ENCODE measurements at places on chromosomes 7 and 10.

GRCh38 chr10:1473874-1474273, 263.5 kb downstream of the ADARB2 start:
- no peak for DNase-seq

GRCh38 chr10:132299371-132300336, 8.1 kb downstream of the STK32C start:
- no peak for DNase-seq

GRCh38 chr7:158728911-158729645, 24.5 kb upstream of the NCAPG2 start:
- DNase-seq, result no peak

DNA sequence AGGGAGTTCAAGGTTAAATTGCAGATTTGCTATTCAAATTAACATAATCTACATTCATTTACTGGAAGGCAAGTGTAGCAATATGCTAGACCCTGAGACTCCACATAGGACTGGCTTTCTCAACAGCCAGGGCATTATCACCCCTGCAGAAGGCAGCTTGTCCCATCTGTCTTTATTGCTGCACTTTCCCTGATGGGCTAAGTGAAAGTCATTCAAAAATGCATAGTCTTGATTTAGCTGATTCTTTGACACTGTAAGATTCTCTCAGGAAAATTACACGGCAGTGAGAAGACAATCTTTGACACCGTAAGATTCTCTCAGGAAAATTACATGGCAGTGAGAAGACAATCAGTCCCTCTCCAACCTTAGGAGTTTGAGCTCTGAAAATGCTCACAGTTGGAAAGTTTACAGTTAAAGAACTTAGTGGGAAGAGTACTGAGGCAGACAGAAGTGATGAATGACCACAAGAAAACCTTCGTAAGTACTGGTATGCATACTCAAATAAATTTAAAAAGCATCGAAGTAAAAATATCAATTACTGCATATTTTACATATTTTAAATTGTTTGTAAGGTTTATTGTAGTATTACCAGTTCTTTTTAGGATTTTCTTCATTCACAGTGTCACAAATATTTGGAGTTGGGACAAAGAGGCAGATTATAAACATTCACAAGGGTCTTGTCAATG, 88.9 kb downstream of the RAPGEF5 start:
- DNase-seq, result no peak

- DNase-seq, result no peak
Observed at GRCh38 chr7:112001091-112001826, 204.9 kb downstream of the DOCK4 start.

DNA sequence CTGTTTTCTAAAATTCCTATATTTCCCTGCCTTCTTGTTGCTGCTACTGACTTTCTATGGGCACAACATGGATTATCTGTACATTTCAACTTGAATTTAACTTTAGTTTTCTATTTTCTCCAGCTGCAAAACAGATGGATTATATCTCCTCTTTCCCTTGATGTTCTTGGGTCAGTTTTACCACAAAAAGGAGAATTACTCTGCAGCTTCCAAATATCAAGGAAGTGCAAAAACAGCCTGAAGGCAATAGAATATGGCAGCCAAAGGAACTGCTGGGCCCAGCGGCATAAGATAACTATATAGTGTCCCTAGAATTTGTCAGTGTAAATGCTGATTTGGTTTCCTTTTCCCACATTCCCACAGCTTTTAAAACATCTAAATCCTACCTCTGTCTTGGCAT, 29.1 kb downstream of the CPED1 start:
- no peak for DNase-seq

DNA sequence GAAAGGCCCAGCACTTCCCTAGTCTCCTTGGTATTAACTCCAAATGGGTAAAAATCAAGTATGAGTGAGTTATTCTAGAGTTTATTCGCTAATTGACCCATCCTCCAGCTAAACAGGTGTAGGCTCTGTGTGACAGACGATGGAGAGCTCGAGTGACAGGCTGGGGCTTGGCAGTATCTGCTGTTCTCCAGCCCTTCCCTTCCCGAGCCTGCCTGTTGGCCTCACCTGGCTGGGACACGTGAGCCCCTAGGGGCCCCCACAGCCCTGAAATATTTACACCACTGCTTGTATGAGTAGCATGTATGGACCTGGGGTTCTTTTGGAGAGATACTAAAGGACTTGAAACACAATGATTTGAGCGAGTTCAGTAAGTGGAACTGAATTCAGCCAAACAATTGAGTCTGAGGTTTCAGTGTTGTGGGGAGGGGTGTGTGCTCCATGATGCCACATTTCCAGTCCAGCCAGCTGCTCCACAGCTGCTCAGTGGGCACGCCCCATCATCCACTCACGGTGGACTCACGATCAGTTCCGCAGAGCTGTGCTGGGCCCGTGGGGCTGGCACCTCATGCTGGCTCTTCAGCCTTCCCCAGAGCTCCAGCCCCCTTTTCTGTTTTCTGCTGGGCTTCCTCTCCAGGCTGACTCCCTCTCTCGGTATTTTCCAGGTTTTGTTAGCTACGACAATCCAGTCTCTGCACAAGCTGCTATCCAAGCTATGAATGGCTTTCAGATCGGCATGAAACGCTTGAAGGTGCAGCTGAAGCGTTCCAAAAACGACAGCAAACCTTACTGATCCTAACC, 283.0 kb downstream of the USP6NL start:
- DNase-seq, result no peak

GRCh38 chr10:103627111-103627892, 133.8 kb downstream of the NEURL1 start:
- no peak for DNase-seq

DNA sequence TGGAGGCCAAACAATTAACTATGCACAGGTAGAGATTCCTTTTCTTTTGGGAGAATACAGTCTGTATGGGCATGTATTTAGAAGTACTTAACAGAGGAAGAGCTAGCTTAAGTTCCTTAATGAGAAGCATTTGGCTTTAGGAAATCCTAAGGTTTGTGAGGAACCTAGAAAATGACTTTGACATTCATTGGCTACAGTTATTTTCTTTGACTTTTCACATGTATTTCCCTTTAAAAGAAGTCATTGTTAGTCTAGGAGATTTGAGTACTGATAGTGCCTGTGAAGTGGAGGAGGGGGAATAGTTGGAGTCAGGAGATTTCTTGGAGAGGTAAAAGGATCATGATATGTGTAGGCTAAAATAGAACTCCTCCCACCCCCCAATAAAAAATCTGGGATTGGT, 3.6 kb downstream of the HELLS start:
- no peak for DNase-seq

DNA sequence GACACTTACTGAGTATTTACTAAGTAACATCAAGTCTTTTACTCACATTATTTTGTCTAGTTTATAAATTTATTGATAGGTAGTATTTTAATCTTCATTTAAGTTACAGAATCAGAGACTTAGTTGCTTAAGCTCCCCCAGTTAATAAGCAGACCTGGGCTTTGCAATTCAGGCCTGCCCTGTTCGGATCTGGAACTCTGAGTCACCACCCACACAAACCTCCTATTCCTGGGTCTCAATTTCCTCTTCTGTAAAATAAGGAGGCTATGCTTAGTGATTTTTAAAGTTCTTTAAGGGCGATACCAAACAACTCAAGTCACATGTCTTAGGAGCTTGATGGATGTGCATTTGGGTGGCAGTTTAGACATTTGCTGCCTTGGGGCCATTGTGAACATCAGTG, 3.5 kb upstream of the MGAM start:
- no peak for DNase-seq

DNA sequence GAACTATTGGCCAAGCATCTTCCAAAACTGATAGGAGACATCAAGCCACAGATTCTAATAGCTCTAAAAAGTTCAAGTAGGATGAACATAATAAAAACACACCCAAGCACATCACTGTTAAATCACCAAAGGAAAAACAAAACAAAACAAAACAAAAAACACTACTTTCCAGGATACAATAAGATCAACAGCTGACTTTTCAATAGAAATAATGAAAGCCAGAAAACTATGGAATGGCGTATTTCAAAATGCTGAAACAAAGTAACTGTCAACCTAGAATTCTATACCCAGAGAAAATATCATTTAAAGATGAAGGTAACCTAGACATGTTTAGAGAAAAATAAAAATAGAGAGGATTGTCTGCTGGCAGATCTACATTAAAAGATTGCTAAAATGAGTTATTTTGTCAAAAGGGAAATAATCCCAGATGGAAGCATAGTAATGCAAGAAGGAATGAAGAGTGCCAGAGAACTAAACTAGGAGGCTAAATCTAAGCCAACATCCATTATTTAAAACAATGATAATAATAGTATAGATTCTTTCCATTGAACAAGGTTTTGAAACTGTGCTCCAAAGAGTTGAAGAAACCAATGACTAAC, 13.9 kb downstream of the TUBAL3 start:
- no peak for DNase-seq

DNA sequence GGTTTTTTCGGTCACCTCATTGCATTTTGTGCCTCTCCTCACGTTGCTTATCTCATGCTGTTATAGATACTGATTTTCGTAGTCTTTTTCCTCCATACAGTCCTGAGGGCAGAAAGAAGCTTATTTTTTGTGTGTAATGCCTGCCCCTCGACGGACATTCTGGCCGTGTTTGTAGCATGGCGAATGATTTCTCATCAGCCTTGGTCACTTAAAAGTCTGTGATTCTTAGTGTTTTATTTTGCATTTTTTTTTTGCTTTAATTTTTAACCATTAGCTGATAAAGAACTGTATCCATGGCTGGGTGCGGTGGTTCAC, 469 bp upstream of the NOC3L start:
- no peak for DNase-seq

GRCh38 chr7:37961251-37961650, 40.8 kb downstream of the EPDR1 start:
- no peak for DNase-seq

DNA sequence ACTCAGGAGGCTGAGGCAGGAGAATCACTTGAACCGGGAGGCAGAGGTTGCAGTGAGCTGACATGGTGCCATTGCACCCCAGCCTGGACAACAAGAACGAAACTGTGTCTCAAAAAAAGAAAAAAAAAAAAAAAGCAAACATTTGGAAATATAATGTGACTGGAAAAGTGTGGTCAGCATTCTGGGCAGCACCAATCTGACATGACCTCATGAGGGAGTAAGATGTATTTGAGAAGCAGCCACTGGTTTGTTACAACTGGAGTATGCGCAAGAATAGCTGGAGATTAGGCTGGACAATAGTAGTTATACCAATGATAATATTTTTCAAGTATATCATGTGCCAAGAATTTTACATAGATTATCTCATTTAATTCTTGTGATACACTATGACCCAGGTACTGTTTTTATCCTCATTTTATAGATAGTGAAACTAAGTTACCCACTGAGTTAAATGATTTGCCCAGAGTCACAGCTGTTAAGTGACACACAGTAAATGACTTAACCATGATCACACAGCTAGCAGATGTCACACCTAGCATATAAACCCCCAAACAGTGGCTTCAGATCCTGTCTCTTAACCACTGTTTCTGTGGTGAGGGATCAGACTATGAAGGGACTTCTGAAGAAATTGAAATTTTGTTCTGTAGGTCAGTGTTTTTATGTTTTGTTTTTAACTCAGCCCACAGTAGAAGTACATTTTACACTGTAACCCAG, 11.1 kb downstream of the MCU start:
- no peak for DNase-seq

- peak; percentile 32 for DNase-seq
Observed at GRCh38 chr7:138886501-138886917, 88.5 kb upstream of the ATP6V0A4 start.

DNA sequence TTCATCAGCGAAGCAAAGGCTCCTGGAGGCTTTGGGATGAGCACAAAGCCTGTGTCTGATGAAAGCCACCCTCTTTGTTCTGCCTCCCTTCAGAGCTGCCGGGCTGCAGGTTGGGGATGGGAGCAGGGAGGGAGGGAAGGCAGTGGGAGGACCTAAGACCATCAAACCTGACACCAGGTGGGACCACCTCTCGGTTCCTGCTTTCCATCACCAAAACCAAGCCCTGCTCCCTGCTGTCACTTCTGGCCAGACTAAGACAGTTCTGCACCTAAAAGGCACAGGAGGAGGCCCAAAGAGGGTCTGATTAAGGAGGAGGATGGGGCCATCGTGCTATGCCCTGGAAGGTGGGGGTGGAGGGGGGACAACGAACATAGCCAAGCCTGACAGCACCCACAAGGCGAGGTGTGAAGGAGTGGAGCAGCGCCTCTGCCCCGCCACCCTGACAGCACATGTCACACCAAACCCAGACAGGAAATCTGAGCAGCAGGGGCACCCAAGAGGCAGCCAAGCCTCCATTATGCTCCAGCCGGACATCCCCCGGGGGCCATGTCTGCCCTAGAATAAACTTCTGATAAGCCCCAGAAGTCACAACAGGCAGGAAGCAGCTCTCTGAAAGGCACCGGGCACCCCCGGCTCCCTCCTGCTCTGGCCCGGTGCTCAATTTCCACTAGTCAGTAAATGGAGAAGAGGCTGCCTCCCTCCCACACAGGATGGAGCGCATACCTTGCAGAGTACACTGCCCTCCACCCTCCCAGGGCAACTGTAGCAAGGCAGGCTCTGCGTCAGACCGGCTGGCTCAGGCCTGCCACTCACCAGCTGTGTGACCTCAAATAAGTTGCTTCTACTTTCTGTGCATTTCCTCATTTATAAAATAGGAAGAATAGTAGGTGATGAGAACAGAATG, 48.9 kb downstream of the DLG5 start:
- no peak for DNase-seq

- no peak for DNase-seq
Observed at GRCh38 chr7:143073556-143073955, 21.4 kb downstream of the OR6V1 start.

DNA sequence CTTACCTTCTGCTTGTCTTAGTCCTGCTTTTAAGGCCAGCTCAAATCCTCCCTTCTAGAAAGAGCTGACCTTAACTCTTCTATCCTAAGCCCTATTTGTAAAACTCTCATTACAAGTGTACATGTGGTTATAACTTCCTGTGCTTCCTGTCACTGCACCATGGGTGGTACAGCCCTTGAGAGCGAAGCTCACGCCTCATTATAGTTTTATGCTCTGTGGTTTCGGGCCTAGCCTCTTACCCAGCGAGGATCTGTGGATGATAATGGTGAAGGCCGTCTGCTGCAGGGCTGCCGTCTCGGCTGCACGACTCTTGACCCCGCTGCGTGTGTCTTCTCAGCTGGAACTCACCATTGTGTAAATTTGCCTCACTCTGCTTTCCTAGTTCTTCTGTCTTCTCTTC, 74.6 kb downstream of the CUL1 start:
- DNase-seq, result no peak

DNA sequence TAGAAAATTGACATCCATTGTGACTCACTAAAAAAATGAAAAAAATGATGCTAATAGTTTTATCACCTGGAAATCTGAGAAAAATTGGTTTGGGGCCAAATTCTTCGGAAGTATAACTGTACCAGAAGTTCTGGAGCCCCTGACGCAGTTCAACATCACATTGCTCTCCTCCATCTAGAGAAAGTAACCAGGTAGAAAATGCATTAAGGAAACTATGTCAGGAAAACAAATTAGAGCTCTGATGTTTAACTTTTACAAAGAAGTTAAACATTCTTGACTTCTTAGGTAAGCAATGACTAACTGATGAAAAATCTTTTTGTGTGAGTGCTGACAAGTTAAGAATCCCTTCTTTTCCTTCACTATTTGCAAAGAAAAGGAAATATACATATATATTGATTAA, 61.1 kb upstream of the TMEM196 start:
- DNase-seq, result no peak

- no peak for DNase-seq
Observed at GRCh38 chr10:117718986-117719920, 176.7 kb downstream of the EMX2 start.

Measured in SHP77 treated with DMSO at 0.1 percent for 48 hours (cell line).